ENCODE measurements at places on chromosomes 7 and 10. TPM values are rescaled to one million over a fixed set of nuclear protein-coding genes. Genes with fewer than 3 reads are reported as not detected.

Gene PDSS1
- total RNA-seq: 25.0 TPM

Gene ZNF503
- 9.6 TPM for total RNA-seq

Gene ICA1
- total RNA-seq: 9.6 TPM

DNA sequence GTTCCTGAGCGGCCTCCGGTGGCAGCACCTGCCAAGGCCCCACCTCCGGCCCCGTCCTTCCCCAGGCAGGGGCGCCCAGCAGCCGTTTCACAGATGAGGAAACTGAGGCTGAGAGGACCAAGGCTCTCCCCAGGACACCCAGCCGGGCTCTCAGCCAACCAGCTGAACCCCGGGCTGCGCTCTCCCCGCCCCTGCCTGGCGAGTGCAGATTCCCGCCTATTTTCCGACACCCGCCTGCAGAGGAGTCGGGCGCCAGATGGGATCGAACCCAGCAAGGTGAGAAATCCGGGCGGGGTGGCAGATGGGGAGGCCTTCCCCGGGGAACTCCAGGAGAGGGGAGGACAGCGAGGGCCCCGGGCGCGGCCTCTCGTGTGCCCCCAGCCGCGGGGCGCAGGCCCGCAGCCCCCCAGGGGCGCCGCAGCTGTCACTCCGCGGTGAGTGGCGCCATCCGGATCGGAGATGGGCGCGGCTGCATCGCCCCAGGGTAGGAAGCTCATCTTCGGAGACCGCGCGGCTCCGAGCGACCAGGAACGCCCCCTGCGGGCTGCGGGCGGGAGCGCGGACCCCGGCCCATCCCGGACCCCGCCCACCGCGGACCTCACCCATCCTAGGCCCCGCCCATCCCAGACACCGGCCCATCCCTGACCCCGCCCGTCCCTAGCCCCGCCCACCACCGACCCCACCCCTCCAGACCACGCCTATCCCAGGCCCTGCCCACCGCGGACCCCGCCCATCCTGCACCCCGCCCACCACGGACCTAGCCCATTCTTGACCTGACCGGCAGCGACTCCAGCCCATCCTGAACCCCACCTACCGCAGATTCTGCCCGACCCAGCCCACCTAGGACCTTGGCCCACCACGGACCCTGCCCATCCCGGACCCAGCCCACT is 90.3 kb downstream of the MICALL2 start:
- no peak for DNase-seq

DNA sequence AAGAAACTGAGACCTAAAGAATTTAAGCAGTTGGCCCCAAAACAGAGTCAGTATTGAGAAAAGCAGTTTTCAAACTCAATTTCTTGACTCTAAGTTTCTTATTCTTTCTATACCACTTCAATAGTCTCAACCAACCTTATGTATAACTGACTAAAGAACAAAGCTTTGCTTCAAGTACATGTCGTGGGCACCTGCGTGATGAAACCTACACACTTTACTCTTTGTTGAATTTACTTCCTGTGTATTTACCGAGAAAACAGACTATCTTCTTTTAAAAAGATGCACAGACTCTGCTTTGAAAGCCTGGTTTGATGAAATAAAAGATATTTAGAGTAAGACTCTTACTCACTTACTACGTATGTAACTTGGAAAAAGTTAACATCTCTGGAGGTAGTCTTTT is 297.2 kb upstream of the CDC14C start:
- DNase-seq: no peak

All from epithelial cell of proximal tubule (primary cell).